Stimulated activated CD4-positive, alpha-beta T cell treated with anti-CD3 and anti-CD28 coated beads, Interleukin-2, amount 100 ng/mL, for 24 hours (primary cell): ENCODE measurements at places on chromosomes 7 and 10.

DNA sequence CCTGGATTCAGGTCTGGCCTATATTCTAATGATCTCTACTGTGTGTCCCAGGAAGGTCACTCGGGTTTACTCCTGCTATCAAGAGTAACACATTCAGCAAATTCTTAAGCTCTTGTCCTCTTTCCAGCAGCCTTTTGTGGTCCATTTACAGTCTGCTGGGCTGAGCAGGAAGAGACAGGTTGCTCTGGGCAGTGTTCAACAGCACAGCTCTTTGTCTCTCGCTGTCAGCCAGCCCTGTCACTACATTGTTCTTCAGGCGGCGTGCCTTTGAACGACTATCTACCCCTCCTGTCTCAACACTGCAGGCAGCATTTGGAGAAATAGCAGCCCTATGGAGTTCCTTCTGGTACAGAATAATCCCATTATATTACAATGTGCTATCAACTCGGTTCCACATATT lies 192.2 kb upstream of the TBX20 start:
- DNase-seq = no peak

GRCh38 chr10:8061274-8062211 lies 7.1 kb downstream of the GATA3 start:
- no peak for DNase-seq

DNA sequence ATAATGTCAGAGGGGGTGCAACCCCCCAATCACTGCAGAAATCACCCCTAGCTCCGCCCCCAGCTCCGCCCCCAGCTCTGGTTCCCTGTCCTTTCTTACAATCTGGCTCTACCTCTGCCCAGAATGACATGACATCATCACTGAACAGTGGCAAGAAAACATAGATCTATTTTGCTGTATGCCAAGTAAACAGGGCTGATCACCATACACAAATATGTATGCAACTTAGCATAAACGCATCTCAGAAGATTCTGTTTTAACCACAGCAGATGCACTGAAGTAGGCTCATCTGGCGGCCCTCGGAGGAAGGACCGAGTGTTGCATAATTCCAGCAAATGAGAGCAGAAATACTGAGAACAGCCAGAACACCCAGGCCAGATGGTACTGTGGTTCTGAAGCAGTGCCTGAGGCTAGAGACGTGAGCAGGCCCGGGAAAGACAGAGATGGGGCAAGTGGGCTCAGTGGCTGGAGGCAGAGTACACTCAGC lies 293.3 kb upstream of the KLF14 start:
- peak; percentile 36 for DNase-seq

GRCh38 chr10:72126184-72126871 lies 38.0 kb upstream of the SPOCK2 start:
- DNase-seq = no peak

- DNase-seq = no peak
Measured at GRCh38 chr10:35387768-35388167, 51.5 kb downstream of the CCNY start.

- no peak for DNase-seq
Measured at GRCh38 chr10:21758696-21759095, 224.7 kb downstream of the MLLT10 start.

DNA sequence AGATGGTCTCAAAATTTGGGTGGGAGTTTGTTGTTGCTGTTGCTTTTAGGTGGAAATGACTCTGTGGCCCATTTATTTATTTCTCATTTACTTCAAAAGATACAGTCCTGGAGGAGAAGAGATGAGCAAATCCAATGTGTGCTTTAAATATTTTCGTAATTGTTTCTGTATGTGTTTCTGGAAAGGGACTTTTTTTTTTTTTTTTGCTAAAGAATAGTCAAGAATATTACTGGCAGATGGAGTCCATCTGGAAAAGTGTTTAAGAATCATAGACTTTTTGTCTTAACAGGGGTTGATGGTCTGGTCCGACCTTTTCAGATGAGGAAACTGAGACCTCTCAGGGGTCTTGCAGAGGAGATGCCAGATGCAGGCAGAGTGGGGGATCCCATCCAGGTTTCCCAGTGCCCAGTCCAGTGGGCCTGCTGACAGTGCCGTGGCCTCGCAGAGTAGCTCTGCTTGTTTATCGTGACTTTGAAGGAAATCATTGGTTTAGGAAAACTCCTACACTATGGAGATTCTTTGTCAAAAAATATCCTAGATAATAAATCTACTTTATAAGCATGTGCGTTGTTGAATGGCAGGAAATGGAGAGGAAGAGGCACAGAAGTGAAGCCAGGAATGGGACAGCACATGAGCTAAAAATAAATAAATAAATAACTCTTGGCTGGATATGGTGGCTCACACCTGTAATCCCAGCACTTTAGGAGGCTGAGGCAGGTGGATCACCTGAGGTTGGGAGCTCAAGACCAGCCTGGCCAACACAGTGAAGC lies 164.3 kb upstream of the SVIL start:
- no peak for DNase-seq

- DNase-seq = no peak
Measured at GRCh38 chr7:134902058-134902457, 84.2 kb upstream of the AGBL3 start.

DNA sequence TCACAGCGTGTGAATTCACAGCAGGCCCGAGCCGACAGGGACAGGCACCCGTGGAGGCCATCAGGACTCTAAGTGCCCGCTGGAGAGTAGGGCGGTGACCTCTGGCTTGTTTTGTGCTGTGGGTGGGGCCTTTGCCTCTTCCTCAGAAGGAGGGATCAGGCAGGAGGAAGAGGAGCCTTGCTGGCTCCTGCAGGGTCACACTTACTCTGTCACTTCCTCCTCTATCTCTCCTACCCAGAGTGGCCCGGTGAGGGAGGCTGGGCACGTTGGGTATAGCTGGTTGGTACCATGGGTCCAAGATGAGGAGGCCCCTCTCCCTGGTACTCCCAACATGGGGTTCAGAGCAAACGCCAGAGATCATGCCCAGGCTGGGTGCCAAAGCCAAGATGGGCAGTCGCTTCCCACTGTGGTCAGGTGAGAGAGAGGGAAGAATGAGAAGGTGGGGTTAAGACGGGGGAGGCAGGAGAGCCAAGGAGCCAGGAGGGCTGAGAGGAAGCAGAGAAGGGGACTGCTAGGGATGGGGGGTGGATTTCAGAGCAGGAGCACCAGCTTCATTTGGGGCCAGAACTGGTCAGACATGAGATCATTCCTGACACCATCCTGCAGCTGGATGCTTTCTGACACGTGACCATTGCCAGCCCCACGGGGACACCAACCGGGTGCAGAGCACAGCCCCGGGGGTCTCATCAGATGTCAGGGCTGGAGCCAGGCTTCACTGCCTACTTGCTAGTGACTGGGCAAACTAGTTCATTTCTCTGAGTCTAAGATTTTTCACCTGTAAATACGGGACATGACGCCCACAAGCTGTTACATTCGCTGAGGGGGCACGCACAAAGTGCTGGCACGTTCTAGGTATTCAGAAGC lies 54.8 kb upstream of the CACUL1 start:
- DNase-seq = no peak

DNA sequence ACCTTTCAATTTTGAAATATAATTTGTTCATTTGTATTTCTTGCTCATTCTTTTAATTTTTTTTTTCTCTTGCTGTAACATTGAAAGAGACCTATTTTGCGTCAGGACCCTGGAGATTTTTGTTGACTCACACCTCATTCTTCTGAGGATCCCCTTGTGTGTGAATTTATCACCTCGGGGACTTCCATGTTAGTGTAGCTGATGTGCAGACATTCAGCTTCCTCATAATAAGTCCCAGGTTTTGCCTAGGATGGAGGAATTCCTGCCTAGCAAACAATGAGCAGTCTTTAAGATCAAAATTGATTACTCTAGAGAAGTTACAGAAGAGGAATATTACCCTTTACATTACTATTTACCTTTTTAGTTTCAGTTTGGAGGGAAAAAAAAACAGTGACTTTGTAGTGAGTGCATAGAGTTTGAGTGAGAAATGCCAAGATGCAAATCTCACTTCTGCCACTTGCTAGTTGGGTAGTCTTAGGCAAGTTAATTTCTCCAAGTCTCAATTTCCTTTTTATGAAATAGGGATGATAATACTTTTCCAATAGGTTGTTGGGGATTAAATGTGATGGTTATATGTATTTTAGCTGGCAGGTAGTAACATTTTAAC lies 14.3 kb downstream of the TES start:
- no peak for DNase-seq

DNA sequence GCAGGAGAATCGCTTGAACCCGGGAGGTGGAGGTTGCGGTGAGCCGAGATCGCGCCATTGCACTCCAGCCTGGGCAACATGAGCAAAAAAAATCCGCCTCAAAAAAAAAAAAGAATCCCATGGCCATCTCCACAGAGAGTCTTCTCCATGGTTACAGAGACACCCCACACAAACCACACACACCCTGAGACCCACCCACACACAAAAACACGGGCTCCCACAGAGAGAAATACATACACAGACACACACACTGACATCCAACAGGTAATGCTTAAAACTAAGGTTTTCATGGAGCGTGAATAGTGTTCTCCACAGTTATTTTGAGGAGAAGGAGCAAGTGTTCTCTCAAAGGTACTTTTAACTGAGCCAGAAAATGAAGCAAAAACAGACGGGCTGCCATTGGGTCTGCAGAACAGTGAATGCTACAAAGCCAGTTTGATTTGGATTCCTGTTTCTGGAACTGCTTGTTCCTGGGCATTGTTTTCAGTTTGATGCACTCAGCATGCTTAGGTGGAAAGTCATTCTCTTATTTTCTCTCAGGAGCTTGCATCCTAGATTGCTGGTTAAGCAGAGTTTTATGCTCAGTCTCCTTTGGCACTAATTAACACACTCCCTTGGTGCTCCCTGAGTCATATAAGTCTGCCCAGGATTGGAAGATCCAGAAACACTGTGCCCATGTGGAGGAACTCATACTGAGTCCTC lies 15.4 kb downstream of the AHCYL2 start:
- no peak for DNase-seq

DNA sequence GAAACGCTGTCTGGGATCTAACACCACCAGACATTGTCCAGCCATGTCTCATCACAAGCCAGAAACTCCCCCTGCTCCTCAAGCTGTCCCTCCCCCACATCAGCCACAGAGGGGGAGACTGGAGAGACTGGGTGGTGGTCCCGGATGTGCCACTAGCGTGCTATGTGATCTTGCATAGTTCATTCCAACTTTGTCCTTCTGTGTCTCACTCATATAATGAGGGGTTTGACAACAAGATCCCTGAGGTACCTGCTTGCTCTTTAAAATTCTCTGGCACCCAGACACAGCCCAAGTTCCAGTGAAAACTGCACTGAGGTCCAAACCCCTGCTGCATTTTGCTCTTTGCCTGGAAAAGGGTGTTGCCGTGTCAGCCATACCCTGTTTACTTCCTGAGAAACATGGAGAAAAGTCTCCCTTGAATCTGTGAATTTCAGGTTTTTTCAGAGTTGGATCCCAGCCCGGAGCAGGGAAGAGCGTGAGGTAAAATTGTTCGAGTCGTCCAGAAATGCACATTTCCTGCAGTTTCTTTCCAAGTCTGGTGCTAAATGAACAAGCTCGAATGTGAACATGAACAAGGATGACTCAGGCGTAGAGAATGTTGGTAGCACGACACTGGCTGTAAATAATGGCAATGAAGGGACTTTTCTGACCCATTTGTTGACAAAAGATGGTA lies 156.6 kb downstream of the CCDC3 start:
- no peak for DNase-seq

DNA sequence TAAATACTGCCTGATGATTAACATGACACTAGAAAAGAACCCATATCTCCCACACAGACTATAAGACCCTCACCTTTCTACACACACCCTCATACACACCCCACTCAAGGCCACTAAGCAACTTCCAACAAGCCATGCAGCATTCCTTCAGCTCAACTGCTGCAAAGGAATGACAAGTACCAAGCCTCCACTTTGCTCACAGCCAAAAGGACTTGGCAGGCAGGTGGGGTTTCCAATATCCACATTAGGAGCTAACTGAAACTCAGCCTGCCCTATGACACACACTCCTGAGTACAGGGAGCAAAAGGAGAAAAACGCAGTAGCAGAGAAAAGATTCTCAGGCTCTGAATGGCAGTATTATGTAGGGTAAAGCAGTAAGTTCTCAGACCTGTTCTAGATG lies 13.4 kb downstream of the USP54 start:
- no peak for DNase-seq

DNA sequence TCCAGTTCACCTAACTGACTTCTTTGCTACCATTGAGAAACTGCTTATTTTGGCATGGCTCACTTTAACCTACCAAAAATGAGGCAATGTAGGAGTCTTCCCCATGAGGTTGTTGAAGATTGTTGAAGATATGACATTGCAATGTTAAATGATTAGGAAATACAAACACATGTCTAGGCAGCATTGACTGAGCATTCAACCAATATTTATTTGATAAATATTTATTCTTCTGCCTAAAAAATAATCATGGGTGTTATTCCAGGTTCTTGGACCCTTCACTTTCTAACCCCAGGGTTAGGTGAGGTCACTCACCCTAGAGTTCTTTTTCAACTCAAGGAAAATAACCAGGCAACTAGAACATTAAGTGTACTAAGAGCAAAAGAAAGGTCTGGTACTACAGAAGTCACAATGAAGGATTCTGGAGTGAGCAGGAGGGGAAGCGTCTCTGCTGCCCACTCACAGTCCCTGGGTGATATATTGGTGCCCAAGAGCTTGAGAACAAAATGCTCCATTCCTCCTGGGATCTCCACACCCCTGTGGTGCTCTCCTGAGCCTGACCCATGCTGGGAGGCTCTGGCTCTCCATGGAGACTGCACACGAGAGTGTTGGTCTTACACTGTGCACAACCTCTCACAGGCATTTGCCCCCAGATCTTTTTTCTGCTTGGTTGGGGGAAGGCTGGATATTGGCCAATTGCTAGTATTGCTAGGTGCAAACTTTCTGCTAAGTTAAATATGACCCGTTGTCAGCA lies 123.4 kb downstream of the SPAG6 start:
- DNase-seq = no peak
